ENCODE measurements at places on chromosomes 6 and 20.
A peak's percentile ranks its signal among the peaks of the same experiment; 100 is the strongest.

DNA sequence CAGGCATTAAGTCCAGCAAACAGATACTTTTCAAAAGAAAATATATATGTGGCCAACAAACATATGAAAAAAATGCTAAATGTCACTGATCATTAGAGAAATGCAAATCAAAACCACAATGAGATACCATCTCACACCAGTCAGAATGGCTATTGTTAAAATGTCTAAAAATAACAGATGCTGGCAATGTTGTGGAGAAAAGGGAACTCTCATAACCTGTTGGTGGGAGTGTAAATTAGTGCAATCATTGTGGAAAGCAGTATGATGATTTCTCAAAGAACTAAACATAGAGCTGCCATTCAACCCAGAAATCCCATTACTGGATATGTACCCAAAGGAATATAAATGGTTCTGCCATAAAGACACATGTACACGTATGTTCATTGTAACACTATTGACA is 20.6 kb downstream of the KCNQ5 start:
- DNase-seq: no peak

GRCh38 chr6:118525913-118526780 is 21.9 kb upstream of the PLN start:
- no peak for DNase-seq

- no peak for DNase-seq
Measured at GRCh38 chr6:13178107-13178506, 150.2 kb downstream of the TBC1D7 start.

- DNase-seq: no peak
Measured at GRCh38 chr20:13515796-13516558, 122.8 kb downstream of the TASP1 start.

DNA sequence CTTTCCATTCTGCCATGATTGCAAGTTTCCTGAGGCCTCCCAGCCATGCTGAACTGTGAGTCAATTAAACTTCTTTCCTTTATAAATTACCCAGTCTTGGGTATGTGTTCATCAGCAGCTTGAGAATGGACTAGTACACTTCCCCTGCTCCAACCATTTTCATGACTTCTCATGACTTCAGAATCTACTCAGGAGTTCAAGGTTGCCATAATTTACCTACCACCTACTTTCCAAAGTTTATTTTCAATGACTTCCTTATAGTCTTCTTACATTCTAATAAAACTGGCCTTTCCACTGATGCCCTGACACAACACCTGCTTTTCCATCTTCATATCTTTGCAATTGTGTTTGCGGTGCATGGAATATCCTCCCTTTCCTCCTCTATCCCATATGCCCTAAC is 31.2 kb upstream of the PKIB start:
- no peak for DNase-seq

GRCh38 chr6:13287104-13287503 is 41.2 kb downstream of the TBC1D7 start:
- DNase-seq: no peak

DNA sequence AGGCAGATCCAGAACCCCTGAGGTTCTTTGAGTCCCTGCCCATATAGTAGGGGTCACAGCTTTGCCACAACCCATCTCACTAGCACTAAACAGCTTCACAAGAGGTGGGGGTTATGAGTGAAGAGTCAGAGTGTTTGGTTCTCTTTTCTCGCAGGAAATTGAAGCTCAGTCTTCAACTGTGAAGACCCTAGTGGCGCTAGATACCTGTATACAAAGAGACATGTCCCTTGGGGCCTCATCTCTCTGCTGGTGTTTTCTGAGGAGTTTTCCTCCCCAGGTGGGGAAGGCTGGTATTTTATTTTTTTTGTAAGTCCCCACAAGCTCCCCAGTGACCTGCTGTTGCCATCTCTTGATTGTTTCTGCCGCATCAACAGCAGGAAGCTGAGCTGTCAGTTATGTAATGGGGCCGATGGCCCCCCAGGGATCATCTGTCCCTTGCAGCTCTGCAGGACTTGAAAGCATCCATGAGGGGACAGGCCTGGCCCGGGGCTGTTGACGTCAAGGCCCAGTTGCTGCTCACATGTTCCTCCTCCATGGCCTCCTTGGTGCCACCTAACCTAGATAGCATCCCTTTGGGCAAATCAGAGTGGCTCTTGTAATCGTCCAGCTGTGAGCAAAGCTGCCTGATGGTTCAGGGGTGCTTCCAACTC is 23.1 kb downstream of the STK35 start:
- DNase-seq: no peak

DNA sequence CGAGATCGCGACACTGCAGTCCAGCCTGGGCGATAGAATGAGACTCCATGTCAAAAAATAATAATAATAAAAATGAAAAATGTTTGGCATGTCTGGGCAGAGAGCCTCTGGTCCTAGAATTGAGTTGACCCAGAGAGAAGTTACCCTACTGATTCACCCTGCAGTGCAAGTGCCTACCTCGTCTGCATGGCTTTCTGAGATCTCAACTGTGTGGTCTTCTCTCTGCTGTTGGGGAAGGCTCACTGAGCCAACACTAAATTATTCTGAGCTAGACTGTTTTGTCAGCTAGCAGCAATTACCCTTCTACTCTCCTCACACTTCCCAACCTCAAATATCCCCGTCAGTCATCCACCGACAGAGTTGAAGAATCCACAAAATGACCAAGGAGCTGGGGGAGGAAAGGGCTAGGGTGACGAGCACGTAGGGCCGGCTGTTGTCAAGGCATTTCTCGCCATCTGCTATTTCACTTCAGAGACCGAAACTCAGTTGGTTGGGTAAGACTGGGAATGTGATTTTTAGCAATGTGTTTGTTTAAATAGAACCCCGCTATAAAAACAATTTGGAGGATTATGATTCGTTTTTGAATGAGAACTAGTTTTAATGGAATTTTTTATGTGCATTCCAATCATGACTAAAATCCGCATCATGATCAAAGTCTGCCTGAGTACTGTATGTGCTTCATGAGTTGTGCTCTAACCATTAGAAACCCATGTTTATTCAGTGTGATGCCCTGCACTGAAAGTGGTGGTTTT is 9.4 kb downstream of the MAS1 start:
- peak; percentile 77 for DNase-seq

Measured in AG04450 (cell line).